ENCODE measurements at places on chromosomes 3 and 15. TPM values are rescaled to one million over a fixed set of nuclear protein-coding genes. Genes with fewer than 3 reads are reported as not detected.

DNA sequence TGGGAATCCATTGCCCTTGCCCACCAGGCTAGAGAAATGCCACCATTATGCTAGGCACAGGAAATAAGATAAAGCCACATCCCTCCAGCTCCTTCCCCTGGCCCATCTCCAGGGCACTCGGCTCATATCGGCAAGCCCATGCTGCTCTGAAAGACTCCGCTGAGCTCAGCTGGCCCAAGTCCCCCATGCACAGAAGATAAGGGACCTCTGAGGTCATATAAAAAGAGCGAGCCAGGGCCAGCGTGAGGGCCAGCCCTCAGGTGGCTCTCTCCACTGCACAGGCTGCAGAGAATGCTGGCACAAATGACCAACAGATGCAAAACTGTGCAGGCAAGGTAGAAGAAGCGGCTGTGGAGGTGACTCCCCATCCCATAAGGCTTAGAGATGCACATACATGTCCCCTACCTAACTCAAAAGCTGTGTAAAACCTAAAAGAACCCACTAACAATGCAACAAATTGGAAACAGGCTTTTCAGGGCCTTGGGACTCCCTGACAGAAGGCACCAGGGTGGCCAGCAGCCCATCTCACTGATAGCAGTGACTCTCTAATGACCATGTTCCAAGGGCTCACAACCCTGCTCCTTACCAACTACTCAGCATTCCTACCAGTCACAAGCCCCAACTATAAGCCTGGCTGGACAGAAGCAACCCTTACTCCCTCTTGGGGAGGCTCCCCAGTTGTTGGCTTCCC lies 3.0 kb downstream of the RAB6B start:
- no peak for DNase-seq

KNG1 gene
- not detected for total RNA-seq

ZBED2 gene
- total RNA-seq = not detected

DNA sequence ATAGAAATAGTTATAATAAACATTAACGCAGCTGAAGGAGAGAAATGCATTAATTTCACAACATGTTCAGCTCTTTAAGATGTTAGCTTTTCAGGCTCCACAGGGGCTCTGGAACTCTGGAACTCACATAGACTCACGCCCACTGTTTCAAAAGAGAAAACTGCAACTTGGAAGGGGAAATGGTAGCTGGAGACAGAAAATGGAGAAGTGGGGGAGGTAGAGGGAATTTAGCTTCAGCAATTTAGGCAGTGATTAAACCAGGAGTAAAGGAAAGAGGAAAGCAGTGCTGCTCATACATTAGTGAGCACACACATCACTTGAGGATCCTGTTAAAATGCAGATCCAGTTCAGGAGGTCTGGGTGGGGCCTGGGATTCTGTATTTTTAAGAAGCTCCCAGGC lies 274.8 kb upstream of the TRIM42 start:
- no peak for DNase-seq

GRCh38 chr3:151209654-151210053 lies 6.6 kb upstream of the GPR171 start:
- no peak for DNase-seq

GRCh38 chr15:78750566-78750965 lies 60.7 kb downstream of the ADAMTS7 start:
- no peak for DNase-seq

STRIT1 gene
- not detected for total RNA-seq

GRCh38 chr3:127588806-127589577 lies 1.5 kb downstream of the TPRA1 start:
- peak; percentile 64 for DNase-seq

DNA sequence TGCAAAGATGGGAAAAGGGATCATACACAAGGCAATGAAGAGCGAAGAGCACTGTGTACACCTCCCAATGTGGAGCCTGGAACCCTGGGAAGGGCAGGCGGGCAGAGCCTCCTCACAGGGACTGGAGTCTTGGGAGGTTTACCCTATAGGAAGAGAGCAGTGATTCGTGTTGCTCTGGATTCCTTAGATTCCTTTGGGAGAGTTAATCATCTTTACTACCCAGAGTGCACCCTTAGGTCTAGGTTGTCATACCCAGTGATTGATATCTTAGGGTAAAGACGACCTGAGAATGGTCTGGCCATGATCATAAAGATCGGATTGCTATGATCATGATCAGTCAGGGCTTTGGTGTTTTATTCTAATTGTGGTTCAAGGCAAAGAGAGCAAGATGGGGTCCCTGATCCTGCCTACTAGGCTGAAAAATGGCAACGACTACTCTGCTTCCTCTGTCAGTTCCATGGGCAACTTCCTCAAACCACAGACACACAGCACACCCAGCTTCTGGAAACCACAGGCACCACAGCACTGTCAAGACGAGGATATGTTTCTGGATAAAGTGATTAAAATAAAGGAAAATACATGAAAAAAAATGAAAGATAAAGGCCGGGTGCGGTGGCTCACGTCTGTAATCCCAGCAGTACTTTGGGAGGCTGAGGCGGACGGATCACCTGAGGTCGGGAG lies 20.4 kb upstream of the MAP6D1 start:
- DNase-seq = no peak

- peak; percentile 20 for DNase-seq
Measured at GRCh38 chr15:25718169-25718536, 145.0 kb downstream of the ATP10A start.

- peak; percentile 72 for DNase-seq
Measured at GRCh38 chr3:184563941-184564684, 2.5 kb downstream of the EPHB3 start.

GRCh38 chr15:68821190-68821840 lies 620 bp upstream of the ANP32A start:
- DNase-seq = no peak

FES gene
- total RNA-seq = 23.0 TPM

DNA sequence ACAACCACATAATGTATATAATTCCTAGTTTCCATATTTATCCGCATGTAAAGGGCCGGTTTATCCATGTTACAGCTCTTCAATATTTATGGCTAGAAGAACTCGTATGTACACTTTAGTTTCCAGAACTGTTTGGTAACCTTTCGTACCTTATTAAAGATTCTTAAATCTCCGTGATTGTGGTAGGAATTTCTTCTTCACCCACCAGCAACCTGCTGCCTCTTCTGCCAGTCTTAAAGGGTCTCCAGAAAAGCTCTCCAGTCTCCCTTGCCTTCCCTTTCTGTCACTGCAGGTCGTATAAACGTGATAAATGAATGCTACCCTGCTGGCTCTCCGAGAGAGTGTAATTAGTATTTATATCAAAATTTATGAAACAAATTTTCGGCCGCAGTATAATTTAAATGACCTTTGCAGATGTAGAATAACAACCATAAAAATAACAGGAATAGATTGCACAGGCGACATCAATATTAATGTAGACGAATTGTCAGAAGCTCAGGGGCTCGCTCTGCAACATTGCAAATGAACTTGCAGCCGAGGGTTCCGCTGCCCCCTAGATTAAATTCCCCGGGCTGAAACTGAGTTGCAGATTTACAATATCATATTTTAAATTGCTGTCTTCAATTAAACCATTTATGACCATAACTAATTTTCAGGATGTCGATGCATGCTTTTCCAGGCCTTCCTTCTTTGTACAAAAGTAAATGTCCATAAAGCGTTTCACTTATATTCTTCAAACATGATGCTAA lies 5.4 kb downstream of the ZIC1 start:
- DNase-seq = no peak

DNA sequence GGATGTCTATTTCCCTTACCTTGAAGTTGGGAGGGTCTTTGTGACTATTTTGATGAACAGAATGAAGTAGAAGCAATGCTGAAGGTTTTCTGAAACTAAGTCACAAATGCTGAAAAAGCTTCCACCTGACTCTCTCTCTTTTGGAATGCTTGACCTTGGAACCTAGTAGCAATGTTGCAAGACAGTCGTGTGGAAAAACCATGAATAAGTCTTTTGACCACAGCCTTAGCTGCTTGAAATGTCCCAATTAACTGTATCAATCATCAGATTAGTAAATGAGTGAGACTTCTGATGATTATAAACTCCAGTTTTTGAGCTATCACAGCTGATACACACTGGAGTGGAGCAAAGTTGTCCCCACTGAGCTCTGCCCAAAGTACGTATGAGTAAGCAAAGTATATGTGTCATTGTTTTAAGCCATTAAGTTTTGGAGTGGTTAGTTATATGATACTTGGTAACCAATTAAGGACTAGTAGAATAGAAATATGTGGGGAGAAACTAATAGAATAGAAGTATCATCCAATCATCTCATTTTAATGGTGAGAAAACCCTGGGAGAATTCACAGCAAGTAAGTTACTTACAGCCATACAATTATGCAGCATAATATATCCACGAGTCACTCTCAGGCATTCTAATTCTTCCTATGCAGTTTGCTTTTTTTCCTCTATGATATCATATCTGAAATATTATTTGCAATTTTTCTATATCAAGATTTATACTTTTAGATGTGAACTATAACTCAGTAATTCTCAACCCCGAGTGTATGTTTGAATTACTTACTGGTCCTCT lies 1010.6 kb downstream of the ROBO2 start:
- DNase-seq = no peak

DNA sequence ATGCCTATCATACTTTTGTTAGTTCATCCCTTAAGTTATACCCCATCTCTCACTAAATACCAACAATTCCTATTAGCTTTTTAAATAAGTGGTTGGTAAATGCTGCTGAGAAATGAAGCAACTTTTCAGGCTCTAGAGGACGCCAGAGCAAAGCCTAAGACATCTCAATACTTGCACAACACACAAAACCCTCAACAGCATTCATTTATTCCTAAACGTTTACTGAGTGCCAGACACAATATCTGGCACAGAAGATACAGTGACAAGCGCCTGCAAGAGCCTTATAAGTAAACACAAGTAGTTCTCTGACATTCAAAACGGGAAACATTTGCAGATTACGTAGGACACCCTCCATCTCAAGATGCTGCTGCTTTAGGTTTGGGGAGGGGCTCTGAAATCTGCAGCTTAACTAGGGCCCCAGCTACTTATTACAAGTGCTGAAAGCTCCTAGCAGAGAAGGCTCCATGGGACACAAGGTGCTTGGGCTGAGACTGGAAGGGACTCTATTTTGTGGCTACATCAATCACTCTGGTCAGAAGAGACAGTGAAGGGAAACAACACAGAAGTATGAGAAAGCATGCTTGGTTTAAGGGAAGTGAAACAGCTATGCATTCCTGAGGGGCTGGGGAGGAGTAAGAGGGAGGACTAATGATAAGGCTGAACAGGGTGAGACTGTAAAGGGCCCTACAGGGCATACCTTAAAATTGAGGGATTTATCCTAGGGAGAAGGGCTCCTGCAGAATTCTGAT lies 311.3 kb downstream of the PLCL2 start:
- no peak for DNase-seq

GRCh38 chr15:80596521-80596976 lies 98.6 kb upstream of the ABHD17C start:
- peak; percentile 24 for DNase-seq

DNA sequence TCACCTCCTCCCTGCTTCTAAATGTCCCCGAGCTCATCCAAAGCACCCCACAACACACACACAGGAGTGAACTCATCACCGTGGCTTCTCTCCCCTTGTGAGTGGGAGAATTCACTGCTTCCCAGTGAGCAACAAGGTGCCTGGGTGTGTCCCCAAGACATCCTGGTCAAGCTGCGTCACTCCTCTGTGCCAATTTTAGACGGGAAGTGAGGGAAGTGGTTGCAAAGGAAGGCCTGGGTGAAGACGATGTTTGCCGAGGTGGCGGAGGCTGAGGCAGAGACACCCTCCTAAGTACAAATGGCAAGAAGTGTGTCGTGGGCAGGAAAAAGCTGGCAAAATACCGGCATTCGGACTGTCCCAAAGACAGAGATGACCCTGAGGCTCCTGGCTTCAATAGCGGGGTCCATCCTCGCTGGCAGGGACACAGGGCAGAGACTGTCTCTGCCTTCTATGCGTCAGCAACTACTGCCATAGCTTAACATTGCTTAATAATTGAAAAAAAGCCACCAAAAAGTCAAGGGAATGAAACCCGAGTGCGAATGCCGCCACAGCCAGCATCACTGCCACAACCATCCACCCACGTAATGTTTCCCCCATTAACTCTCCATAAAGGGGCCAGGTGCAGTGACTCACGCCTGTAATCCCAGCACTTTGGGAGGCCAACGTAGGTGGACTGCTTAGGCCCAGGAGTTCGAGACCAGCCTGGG lies 72.8 kb downstream of the VGLL4 start:
- no peak for DNase-seq

NR2F2 gene
- 0.73 TPM for total RNA-seq

RARRES1 gene
- 0.58 TPM for total RNA-seq

GRCh38 chr3:170471149-170471548 lies 52.5 kb downstream of the CLDN11 start:
- no peak for DNase-seq

ULK3 gene
- total RNA-seq = 28.8 TPM

- DNase-seq = no peak
Measured at GRCh38 chr15:83250781-83251180, 33.7 kb downstream of the BNC1 start.

GRCh38 chr15:51186181-51186705 lies 91.5 kb upstream of the TNFAIP8L3 start:
- DNase-seq = no peak

CCR8 gene
- not detected for total RNA-seq

CSPG4 gene
- 3.9 TPM for total RNA-seq

- DNase-seq = peak; percentile 60
Measured at GRCh38 chr15:58985443-58985842, 2.0 kb upstream of the RNF111 start.

FBXW12 gene
- total RNA-seq = 0.13 TPM

GOLGA6C gene
- not detected for total RNA-seq

C3orf52 gene
- total RNA-seq = 7.1 TPM

CYP1A2 gene
- not detected for total RNA-seq

- no peak for DNase-seq
Measured at GRCh38 chr3:190989218-190989617, 126.7 kb upstream of the GMNC start.

PAQR5 gene
- total RNA-seq = 53.5 TPM

DUOX1 gene
- 1.9 TPM for total RNA-seq

DNA sequence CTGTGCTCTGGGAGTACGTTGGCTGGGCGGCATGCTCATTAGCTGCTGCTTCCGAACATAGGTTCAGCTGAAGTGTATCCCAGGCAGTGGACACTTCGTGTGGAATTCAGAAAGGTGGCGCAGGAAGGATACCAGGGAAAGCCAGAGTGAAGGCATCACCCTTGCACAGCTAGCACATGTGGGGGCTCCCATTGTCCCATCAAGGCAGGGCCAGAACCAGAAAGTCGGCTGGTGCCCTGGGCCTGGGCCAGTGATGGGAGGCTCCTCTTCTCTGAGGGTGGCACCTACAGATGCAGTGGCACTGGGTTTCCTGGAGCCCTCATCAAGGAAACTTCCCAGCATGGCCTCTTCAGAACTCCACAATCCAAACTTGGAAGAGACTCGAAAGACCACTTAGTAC lies 56.6 kb downstream of the PGPEP1L start:
- DNase-seq = no peak

GRCh38 chr3:109382588-109382987 lies 45.2 kb upstream of the DPPA4 start:
- DNase-seq = no peak
